Activated CD4-positive, alpha-beta T cell treated with anti-CD3 and anti-CD28 coated beads for 24 hours (primary cell): ENCODE measurements at places on chromosomes 11 and 22.

DNA sequence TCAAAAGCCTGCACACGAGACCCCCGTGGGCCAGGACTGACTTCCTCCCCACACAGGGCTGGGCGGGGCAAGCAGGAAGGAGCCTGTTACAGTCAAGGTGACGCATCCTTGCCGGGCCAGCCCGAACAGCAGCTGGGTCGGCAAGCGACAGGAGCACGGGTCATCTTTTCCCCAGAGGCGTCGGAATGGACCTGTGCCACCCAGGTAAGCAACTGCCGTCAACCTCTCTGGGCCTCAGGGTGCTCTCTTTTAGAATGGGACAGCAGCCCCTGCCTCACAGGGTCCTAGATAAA lies at the start of gene CYTH4:
CYTH4 (plus strand) TSS at position 124 of the 293 bp plus-strand sequence; CDS start at position 186, 62 bp downstream.
- peak; percentile 68 for DNase-seq

DNA sequence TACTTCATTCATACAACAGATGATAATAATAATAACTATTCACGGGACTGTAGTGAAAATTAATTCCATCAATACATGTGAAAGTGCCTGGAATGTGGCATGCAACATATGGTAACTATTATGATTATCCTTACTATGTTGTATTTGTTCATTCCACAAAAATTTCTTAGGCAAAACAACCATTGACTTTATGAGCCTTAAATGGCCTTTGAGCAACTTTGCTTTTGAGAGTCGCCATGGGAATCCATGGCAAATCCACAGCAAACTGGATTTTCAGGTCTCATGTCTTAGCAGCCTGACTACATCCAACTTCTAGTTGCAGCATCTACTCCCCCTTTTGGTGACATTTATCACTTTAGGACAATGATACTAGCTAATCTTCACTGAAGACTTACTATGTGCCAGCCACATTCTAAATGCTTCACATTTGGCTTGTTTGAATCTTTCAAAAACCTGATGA lies 56.8 kb downstream of the SLC1A2 start:
- no peak for DNase-seq

GRCh38 chr11:103970701-103971249 lies 65.7 kb upstream of the DDI1 start:
- no peak for DNase-seq

- no peak for DNase-seq
Observed at GRCh38 chr11:126415128-126415527, 59.6 kb downstream of the ST3GAL4 start.

GRCh38 chr11:114348200-114349191 lies 51.8 kb downstream of the C11orf71 start:
- DNase-seq: no peak

- DNase-seq: no peak
Observed at GRCh38 chr11:40877256-40877655, 582.2 kb downstream of the LRRC4C start.

DNA sequence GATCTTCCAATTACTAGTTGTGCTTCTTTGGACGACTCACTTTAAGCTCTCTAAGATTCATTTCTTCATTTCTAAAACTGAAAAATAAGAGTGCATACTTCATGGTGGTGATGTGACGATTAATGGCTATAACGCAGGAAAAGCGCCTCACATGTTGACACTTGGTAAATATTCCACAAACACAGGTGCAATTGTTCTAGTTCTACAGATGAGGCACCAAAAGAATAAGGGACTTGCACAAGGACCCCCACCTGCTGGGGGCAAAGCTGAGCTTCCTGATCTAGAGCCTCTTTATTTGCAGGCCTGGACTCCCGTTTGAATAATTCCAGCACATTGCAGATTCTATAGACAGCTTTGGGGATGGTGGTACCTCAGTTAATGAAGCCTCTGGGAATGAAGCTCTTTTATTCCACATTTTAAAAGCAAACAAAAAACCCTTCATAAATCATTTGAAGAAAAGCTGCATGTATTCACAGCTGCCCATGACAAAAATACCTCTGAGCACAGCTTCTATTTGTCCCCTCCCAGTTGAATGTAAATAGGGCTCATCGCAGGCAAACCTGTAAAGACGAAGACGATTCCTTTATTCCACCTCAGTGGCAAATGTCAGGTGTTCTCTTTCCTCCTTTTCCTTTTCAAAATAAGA lies 14.9 kb upstream of the CADM1 start:
- DNase-seq: no peak

GRCh38 chr11:118911880-118912741 lies 13.6 kb downstream of the BCL9L start:
- peak; percentile 70 for DNase-seq

DNA sequence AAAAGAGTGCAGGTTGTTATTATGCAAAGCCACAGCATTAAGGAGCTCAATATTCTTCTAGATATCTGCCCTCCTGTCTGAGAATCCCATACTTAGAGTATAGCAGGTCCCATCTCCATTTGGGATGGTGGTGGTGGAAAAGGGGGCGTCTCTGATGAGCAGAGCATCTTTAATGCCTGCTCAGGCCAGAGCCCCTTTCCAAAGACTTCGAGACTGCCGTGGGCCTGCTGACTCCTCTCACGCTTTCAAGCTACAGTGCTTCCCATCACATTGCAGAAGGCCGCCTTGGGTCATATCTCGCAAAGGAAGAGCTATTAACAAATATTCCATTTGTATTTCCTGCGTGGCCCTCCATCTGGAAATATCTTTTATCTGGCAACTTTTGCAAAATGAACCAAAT lies 10.9 kb downstream of the LMO2 start:
- DNase-seq: no peak

- no peak for DNase-seq
Observed at GRCh38 chr11:40149721-40150120, 1309.7 kb downstream of the LRRC4C start.

- DNase-seq: no peak
Observed at GRCh38 chr22:45977003-45977411, at the start of gene WNT7B. TSS of gene WNT7B (minus strand) at chr22:45977162. CDS start at chr22:45976754, 408 bp downstream.

DNA sequence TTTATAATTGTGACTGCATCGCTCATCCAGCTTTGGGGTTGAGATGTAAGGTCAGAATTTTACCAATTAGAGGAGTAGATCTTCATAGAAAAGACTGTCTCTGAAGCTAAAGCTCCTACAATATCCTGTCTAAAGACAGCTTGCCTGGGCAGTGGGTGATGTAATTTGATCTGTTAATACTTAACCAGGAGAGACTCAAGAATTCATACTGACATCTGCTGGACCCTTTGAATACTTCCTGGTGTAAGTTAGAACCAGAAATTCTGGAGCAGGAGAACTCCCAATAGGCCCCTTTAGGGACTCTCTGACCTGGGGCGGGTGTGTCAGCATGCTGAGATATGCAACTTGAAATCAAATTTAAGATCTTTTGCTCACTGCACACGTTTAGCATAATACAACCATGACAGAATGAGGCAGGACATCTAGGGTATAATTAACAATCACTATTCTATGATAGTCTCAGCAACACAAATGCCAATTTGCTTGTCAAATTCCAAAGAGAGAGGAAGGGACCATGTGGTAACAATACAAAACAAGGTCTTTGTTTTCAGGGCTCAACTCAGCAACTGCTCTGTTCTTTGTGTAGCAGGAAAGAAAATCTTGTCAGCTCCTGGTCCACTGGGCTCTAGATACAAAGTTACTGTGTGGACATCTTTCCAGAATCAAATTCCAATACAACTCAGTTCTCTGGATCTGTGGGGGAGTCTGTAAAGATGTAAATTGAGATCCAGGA lies 143.9 kb downstream of the INSC start:
- DNase-seq: no peak

GRCh38 chr11:129023968-129024676 lies 81.5 kb upstream of the TP53AIP1 start:
- no peak for DNase-seq

DNA sequence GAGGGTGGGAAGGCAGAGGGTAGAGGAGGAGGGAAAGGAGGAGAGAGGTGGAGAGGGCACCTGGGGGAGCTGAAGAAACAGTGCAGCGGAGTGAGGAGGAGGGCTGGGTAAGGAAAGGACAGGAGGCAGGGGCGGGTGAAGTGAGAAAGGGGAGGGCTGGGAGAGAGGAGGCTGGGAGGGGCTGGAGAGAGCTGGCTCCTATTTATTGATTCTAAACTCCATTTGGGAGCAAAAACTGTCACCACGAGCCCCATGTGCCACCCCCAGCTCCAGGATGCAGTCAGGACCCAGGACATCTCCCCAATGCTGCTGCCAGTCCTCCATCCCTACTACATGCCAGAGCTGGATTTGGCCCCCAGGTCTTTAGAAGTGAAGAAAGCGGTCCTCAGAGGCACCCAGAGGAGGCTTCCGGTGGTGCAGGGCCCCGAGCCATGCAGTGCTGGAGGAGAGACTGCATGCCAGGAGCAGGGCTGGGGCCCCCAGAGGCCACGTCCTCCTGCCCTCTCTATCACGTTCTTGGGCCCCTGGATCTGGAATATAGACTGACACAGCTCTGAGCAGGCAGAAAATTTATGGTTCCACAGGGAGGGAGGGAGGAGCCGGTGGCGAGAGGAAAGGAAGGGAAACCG lies 53.7 kb downstream of the SLC22A12 start:
- DNase-seq: no peak

- DNase-seq: no peak
Observed at GRCh38 chr22:35835998-35836691, 118.5 kb downstream of the APOL5 start.

- no peak for DNase-seq
Observed at GRCh38 chr11:75323609-75324008, 27.9 kb downstream of the ARRB1 start.

GRCh38 chr11:7690648-7691047 lies 15.6 kb downstream of the OVCH2 start:
- no peak for DNase-seq

DNA sequence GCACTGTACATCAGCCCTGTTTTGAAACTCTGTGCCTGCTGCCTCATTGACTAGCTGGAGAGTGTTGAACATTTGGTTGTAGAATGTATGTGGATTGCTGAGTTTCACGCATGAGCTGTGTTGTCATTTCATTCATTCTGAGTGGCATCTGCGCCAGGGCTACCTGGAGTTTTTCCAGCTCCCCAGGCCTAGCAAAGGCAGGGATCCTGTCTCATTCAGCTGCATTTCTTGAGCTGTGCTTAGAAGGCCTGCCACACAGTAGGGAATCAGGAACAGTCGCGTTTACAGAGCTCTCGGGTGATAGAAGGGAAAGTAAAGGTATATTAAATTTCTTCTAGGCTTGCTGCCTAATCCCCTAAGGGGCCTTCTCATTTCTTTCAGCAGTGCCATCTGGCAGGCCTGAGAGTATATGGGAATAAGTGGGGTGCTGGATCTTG lies 44.3 kb downstream of the PTPRJ start:
- DNase-seq: no peak

GRCh38 chr11:35139722-35140282 lies 831 bp downstream of the CD44 start:
- DNase-seq: no peak

DNA sequence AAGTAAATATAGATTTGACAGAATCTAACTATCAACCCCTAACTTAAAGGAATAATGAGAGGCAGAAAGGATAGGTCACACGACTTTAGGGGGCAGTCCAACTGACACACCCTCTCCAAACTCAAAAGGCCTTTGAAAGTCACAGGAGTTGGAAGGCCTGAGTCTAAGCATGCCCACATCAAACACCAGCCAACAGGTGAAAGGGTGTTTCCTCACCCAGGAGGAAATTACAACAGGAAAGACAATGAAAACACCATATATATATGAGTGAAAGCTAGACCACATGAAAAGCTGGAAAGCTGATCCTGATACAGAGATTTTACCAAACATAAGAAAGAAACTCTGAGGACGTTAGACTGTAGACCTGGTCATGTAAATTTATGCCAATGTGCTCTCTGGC lies 10.5 kb upstream of the DEPDC7 start:
- no peak for DNase-seq

GRCh38 chr11:45755281-45755859 lies 49.6 kb upstream of the SLC35C1 start:
- no peak for DNase-seq

DNA sequence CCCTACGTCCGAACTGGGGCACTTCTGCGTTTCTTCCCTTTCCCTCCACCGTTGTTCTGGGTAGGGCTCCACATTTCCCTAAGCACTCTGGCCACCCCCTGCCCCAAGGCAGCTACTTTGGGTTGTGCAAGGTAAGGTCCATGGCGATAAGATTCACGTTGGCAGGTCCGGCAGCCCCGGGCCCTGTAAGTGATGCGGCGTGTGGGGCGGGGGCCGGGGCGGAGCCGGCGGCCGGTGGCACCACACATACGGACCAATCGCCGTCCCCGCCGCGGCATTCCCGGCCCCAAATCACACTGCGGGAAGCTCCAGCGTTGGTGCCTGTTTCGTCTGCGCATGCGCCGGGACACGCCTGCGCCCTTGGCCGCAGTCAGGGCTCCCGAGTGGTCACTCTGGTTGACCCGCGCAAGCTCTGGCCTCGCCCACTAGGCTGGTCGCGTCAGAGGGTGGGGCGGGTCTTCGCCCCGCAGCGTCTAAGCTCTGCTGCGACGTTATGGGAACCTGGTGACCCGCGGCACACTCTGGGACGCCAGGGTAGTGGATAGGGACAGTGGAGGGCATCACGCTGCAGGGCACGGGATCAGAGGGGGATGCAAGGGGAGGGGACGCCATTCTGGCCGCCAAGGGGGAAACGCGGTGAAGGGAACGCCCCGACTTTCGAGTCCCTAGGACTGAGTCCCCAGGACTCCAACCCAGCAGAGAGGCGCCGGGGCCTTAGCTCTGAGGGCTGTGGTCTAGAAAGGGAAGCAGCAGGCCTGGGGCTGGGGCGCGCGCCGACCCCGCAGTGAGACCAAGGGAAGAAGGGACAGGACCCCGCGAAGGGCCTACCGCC lies 1.6 kb downstream of the FADS1 start:
- DNase-seq: no peak

DNA sequence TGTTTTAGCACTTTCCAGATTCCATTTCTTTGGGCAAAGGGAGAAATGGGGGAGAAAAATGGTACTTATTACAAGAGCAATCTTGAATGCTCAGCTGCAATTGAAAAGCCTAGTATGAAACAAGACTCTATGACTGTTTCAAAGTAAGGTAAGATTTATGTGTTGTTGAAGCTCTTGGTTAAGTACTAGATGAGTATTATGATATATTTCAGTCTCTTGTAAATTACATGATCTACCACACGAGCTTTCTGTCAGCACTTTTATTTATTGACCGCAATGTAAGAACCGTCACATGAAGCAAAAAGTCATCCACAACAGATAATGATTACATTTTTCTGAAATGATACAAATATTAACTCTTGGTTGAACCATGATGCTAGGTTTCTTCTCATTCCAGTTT lies 906.7 kb upstream of the CHORDC1 start:
- DNase-seq: no peak

GRCh38 chr11:113504071-113504470 lies 28.9 kb upstream of the DRD2 start:
- DNase-seq: no peak

- no peak for DNase-seq
Observed at GRCh38 chr22:36918586-36919284, 5.3 kb downstream of the CSF2RB start.

GRCh38 chr11:68325183-68325906 lies 13.0 kb downstream of the LRP5 start:
- no peak for DNase-seq

DNA sequence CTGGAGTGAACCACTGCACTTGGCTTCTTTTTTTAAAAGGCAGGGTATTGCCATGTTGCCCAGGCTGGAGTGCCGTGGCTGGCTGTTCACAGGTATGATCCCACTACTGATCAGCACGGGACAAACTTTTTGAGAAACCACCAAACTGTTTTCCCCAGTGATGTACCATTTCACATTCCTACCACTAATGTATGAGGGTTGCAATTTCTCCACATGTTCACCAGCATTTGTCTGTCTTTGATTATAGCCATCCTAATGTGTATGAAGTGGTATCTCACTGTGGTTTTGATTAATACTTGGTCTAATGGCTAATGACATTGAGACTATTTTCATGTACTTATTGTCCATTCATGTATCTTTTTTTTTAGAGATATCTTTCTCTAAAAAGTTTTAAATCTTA lies 41.5 kb upstream of the EP300 start:
- DNase-seq: no peak

- no peak for DNase-seq
Observed at GRCh38 chr22:29083933-29084591, 11.2 kb downstream of the KREMEN1 start.
